ENCODE measurements at places on chromosomes 2 and 18. TPM values are rescaled to one million over a fixed set of nuclear protein-coding genes. Genes with fewer than 3 reads are reported as not detected.

Gene RTP5
- polyA plus RNA-seq, result not detected

GRCh38 chr18:75206452-75207309 is 2.3 kb downstream of the PTGR3 start:
- DNase-seq, result no peak

- no peak for DNase-seq
Observed at GRCh38 chr2:216695401-216695821, at the start of gene IGFBP5. TSS of gene IGFBP5 (minus strand) at chr2:216695549. CDS start at chr2:216694775, 774 bp downstream.

Gene NOSTRIN
- 12.4 TPM for polyA plus RNA-seq

DNA sequence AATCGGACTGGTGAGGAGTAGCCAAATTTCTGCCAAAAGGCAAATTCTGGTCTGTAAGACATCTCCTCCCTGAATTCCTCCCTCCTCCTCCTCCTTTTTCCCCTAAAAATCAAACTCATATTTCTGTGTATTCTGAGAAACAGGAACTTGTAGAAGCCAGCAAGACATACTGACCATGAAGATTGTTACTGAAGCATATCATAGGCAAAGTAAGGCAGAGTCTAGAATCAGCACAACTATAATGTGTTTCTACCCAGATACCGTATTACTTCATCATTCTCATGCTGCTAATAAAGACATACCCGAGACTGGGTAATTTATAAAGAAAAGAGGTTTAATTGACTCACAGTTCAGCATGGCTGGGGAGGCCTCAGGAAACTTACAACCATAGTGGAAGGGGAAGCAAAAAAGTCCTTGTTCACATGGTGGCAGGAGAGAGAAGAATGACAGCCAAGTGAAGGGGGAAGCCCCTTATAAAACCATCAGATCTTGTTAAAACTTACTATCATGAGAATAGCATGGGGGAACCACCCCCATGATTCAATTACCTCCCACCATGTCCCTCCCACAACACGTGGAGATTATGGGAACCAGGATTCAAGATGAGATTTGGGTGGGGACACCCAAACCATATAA is 24.9 kb upstream of the EPC2 start:
- no peak for DNase-seq

GRCh38 chr2:44952806-44953498 is 11.4 kb downstream of the SIX3 start:
- no peak for DNase-seq
